ENCODE measurements at places on chromosomes 3 and 15. TPM values are rescaled to one million over a fixed set of nuclear protein-coding genes. Genes with fewer than 3 reads are reported as not detected.

SNTN gene
- not detected for total RNA-seq

DNA sequence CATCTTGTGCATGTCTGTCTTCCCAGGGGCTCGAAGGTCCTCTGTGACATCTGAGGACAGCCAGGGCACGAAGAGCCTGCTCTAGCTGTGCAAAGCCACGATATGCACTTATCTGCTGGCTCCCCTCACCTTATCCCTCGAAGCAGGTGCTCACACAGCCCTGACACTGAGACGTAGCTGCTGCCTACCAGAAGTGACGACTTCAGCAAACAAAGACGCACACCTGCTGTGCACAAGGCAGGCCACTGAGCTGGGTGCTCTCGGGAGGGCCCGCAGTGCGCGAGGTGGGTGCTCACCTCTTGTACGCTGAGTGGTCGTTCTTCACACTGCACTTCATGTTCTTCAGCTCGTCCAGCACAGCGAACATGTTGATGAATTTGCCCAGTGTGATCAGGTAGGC, 37.3 kb downstream of the CYFIP1 start:
- DNase-seq = no peak

HEXA gene
- total RNA-seq = 92.2 TPM

GRCh38 chr3:147423798-147424580, 14.8 kb downstream of the ZIC1 start:
- no peak for DNase-seq

KCNAB1 gene
- not detected for total RNA-seq

GRCh38 chr3:86960550-86960949, 30.4 kb downstream of the VGLL3 start:
- no peak for DNase-seq

- no peak for DNase-seq
These were observed 324.0 kb upstream of the ROPN1 start for GRCh38 chr3:124316034-124316287.

GRCh38 chr3:190252080-190252479, 70.2 kb downstream of the CLDN1 start:
- no peak for DNase-seq

- no peak for DNase-seq
These were observed 81.8 kb downstream of the EPHB1 start for GRCh38 chr3:134876836-134877235.

AMT gene
- total RNA-seq = 10.0 TPM

GRCh38 chr3:78977073-78977472, 790.7 kb downstream of the ROBO1 start:
- no peak for DNase-seq
